Hippocampal formation (tissue), 2 donors: ENCODE measurements at places on chromosomes 7 and 10.

GRCh38 chr7:80721883-80722615 lies 83.6 kb downstream of the CD36 start:
- peak; percentile 16 for DNase-seq

DNA sequence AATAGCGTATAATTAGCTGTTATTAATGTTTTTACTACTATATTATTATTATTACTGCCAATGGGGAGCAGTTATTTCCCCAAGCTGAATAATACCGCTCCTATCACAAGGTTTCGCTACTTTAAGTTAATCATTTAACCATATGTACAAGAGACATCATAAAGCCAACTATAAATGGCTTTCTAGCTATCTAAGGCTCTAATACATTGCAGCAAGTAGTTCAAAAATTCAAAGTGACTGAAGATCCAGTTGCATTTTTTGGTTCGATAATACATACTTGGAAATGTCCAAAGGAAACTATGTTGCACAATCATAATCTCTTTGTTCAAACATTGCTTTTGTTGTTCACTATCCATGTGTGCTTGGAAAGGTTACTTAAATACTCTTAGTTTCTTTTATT lies 952.0 kb upstream of the MBL2 start:
- DNase-seq: no peak

GRCh38 chr7:129782818-129783583 lies 169.8 kb downstream of the UBE2H start:
- DNase-seq: no peak

DNA sequence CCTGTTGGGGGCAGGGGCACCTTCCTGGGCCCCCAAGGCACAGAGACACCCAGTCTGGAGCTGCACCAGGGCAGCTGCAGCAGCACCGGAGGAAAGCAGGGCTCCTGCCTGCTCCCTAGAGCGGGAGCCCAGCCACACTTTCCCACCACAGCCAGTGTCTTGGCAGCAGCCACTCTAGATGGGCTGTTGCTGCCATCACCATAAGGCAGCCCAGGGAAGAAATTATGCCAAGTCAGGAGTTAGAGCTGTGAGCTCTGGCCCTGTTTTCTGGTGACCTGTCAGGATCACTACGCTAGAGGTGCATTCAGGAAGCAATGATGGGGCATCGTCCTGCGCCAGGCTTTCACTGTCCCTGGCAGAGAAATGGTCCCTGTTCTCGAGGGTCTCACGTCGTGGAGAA lies 38.0 kb upstream of the ZNRF2 start:
- no peak for DNase-seq

DNA sequence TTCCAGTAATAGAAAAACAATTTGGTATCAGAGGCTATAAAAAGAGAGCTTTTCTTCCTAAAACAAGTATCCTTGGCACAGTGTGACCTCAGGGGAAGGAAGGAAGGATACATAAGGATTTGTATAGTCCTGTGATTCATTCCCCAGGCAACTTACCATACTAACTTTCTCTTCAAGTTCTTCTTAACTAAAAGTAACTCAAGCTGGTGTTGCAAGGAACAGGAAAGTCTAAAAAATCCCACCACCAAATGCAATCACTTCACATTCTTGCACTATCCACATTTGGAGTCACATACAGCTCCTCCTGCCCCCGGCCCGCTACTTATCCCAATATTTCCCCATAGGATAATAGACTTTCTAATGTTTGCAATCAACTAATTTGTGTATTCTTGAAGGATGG lies 84.8 kb downstream of the PRKAG2 start:
- DNase-seq: no peak

GRCh38 chr10:117667831-117668230 lies 125.3 kb downstream of the EMX2 start:
- DNase-seq: no peak
